ENCODE measurements at places on chromosomes 2 and 18.

- DNase-seq = no peak
Observed at GRCh38 chr2:17313261-17313660, 205.0 kb downstream of the RAD51AP2 start.

- no peak for DNase-seq
Observed at GRCh38 chr2:84958135-84959059, 12.6 kb upstream of the KCMF1 start.

DNA sequence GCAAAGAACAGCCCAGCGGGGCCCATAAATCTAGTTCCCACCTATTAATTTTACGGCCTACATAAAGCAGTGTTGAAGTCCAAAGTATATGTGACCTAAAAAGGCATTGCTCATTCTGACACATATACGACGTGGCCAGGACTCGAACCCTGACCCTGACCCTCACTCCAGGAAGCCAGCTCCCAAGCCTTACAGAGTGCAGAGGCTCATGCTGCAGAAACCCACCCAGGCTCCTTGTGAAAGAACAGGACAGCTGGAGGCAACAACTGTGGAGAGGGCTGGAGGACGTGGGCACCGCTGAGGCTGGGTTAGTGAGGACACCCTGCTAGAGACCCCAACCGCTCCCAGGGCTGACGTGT lies 221.6 kb downstream of the CYP26B1 start:
- no peak for DNase-seq

DNA sequence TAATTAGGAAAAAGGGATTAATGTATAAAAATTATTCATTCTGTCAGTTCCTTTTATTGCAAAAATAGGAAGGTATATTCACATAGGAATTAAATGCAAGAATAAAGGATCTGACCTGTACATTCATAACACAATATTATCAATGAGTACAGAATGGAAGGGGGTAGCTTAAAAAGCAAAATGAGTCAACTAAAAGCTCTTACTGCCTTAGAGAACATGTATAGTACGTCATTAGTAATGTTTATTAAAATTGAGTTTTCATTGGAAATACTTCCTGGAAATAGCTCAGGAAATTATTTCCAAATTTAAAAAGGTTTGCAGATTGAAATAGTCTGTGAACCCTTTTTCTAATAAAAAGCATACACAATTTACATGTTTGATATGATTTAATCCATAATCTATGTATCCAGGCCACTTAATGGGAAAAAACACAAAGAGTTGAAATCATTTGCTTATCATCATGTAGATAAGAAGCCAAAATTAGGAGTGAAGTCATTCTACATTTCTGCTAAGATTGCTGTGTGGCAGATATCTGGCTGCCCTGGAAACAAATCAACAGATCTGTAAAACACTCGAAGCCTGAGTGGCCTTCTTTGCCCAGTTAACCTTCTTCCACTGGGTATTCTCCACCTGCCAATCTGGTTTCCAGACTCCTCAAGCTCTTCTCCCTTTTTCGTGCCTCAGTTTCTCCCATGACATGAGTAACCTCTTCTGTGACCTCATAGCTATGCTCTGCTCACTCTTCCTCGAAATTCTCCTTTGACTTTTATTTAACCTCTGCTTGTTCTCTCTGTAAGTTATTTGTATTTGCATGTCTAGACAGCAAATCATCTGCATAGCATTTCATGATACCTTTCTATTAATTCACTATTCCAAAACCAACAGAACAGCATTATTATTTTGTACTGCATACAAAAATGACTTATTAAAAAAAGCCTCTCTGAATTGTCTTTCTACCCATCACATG lies 181.2 kb upstream of the REV1 start:
- DNase-seq = no peak

DNA sequence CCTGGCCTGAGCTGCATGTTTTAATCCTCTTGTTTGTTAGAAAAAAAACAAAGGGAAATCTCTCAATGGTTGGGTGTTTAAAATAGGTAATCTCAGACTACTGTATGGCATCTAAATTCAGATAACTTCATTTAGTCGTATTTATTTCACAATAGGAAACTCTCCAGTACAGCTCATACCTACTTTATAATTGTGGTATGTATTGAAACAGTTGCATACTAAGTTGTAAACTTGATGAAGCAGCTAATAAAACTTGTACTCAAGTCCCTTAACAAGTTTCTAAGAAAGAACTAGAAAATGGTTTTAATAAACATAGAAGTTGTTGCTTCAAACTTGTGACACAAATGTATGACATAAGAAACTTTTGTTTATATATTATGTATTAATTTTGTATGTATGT lies 334.5 kb downstream of the PTPRM start:
- no peak for DNase-seq

DNA sequence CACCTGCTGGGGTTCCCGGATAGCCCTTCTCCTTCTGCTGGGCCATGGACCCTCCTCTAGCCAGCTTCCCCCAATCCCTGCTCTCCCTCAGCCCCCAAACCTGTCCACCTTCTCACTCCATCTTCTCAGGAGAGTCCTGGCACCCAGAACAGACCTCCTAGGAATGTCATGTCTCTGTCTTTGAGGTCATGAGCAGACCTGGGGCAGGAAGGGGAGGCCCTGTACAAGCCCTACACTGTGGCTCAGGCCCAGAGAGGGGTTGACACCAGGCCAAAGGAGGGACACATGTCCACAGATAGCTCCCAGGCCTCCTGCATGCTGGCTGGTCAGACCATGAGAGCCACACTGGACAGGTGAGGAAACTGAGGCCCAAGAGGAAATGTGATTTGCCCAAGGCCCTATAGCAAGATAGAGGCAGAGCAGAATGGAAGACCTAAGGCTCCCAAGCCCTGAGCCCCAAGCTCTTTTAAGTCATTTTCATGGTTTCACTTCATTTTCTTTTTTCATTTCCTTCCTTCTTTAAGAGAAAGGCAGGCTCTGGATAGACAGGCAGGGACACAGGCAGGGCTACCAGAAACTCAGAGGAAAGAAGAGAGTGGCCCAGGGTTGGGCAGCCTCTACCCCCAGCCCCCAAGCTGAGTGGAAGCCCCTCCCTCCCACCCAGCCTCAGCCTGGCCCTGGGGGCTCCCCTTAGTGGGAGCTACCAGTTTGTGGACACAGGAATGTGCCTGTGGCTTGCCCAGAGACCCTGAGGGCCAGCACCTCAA lies 159.7 kb downstream of the SMAD7 start:
- DNase-seq = no peak

DNA sequence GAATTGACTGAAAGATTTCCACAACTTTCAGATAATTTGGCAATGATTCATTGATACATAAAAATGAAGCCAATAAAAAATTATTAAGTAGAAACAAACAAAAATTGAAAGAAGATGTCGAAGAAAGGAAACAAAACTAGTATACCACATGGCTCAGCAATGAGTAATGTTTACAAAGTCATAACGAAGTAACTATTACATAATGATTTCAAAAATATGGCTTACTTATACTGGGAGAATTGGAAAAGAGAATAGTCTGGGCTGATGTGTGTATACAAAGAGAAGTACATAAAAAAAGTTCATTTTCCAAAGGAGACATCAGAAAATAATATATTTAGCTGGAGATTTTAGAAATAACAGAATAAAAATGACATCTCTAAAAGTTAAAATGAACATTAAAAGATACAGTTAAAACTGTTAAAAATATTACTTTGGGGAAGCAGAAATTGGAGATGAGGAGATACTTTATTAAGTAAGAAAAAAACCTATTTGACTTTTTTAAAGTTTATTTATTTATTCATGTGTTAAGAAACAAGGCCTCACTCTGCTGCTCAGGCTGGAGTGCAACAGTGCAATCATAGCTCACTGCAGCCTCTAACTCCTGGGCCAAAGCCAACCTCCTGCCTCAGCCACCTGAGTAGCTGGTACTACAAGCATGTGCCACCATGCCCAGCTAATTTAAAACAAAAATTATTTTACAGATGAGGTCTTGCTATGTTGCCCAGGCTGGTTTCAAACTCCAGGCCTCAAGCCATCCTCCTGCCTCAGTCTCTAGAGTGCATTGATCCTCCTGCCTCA lies 409.7 kb upstream of the PIK3C3 start:
- DNase-seq = no peak

DNA sequence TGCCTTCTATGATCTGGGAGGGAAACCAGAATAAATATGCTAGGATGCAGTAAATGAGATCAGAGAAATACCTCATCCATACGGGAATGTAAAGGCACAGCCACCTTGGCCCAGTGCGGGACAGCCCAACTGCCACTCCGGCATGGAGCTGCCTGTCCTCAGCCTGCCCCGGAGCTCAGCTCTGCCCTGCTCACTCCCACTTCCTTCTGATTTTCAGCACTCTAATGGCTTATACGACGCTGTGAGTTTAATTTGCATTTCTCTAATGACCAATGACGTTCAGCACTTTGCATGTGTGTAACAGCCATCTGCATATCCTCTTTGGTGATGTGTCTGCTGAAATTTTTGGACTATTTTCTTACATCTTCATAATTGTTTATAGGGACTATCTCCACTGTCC lies 172.5 kb upstream of the RAB6C start:
- DNase-seq = no peak

GRCh38 chr2:227848146-227848545 lies 23.3 kb upstream of the DAW1 start:
- DNase-seq = no peak

DNA sequence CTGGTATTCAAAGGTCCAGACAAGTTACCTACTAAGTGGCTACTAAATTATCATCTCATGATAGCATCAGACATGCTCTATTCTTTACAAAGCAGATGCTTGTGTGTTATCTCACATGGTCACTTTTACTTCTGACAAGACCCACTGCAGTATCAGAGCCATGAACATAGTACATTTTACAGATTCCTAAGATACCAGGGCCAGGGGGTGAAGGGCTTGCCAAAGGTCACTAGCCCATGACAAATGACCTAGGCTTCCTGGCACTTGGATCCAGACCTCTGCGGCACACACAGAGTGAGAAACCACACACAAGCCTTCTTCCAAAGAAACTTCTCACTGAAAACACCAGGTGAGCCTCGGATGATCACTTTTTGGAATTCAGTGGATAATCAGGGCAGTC lies 446.8 kb downstream of the EIPR1 start:
- DNase-seq = no peak

DNA sequence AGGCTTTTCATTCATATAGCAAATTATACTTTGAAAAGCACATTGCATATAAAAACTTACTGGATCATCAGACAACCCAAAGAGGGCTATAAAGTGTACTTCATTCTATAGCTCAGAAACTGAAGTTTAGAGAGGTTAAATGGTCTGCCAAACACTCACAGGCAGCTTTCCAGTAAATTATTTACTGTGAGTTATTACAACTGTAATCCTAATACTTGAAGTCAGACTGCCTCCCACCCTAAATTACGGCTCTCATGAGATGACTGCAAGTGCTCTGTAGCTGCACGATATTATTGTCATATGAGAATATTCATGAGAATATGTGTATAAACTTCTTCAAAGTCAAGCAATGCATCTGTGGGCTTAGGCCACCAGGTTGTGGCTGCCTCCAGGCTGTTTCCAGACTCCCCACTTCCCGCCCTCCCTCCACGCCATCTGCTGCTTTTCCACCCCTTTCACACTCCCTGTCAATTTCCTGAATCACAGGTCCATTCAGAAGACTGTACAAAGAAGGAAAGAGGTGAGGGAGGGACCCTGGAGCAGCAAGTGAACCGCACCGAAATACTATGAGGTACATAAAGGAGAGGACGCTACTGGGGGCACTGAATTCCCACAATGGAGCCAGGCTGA lies 111.1 kb upstream of the SPOPL start:
- no peak for DNase-seq

DNA sequence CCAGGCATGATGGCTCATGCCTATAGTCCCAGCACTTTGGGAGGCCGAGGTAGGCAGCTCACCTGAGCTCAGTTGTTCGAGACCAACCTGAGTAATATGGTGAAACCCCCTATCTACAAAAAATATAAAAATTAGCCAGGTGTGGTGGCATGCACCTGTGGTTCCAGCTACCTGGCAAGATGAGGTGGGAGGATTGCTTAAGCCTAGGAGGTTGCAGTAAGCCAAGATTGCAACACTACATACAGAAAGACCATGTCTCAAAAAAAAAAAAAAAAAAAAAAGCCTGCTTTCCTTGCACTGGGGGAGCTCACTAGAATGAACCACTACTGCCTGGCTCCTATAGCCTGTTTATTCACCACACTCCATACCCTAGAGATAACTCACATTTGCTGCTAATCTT lies 7.4 kb upstream of the MAT2A start:
- DNase-seq = no peak

DNA sequence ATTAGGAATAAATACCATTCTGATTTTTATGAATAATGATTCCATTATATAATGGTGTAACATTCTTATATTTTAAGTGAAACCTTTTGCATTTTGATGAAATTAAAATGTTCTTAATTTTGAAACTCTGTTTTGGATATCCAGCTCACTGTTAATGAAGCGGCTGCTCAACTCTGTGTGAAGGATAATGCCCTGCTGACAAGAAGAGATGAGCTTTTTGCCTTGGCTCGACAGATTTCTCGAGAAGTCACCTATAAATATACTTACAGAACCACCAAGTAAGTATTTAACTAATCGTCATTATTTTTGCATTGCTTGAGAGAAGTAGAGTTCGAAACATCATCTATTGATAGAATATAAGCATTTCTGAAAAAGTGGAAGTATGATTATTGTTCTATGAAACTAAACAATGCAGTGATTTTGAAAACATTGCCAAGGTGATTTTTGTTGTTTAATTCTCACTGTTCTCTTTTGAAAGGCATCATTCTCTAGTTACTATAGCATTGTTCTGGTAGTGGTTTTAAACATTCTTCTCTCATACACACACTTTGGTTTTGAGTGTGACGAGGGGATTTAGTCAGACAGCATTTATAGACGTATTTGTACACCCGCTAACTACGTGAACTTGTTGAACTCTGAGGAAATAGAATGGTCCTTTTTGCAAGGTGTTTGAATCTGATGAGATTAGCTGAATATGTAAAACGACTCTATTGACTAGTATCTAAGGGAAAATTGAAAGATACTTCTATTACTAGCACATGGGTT lies 21.5 kb downstream of the NAB1 start:
- no peak for DNase-seq

Measured in GM12891 (cell line).